ENCODE measurements at places on chromosomes 7 and 10.

- no peak for DNase-seq
Observed at GRCh38 chr10:60234551-60234950, 155.1 kb downstream of the ANK3 start.

GRCh38 chr7:14825912-14826311 lies 76.6 kb downstream of the DGKB start:
- DNase-seq, result no peak

- DNase-seq, result no peak
Observed at GRCh38 chr10:131920151-131920550, 19.3 kb downstream of the PPP2R2D start.

DNA sequence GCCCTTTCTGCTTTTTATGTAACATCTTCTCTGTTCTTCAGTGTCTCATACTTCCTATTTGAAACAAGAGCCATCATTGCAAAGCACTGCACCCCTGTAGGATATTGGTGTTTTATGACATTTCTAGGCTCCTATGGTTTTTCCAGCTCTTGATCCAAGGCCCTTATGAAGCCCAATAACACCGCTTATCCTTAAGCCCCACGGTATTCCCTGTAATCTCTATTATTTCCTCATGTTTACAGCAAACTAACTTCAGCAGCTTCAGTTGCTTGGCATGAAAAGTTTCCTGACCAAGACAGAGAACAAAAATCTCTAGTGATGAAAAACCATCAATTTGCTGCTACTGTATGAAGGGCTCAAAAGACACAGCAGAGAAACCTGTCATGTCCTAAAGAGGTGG lies 34.1 kb upstream of the TES start:
- DNase-seq, result no peak

DNA sequence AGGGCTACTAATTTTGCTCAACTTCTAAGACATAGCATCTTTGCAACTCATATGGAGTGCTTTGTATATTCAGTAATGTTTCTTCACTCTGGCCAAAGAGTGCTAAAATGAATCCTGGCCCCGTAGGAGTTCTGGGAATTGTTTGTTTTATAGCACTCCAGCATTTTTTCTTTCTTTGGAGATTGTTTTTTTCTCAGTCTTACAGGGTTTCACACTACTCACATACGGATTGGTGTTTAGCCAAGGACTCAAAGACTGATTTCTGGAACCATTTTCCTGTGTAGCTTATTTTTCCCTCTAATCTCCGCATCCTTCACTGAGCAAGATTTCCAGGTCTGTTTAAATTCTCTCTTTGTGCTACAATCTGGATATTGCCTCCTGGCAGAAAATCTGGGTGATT lies 6.4 kb downstream of the TAS2R41 start:
- no peak for DNase-seq

DNA sequence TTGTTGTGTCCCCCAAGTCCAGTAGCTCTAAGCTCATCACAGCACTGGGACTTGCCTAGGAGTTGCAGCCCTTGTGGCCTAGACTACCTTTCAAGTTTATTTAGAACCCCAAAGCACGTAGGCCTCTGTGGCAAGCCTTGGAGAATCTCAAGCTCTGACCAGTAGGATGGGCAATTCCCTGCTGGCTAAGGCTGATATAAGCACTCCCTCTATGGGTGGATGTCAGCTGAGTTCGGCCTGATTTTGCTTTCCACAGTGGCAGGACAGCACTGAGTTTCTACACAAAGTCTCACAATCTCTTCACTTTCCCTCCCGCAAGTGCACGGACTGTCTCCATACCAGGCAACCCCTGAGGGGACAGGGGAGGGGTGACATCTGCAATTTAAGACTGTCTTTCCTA lies 886.4 kb upstream of the LRRN3 start:
- no peak for DNase-seq

GRCh38 chr10:86113044-86113443 lies 253.6 kb downstream of the GRID1 start:
- DNase-seq, result no peak

DNA sequence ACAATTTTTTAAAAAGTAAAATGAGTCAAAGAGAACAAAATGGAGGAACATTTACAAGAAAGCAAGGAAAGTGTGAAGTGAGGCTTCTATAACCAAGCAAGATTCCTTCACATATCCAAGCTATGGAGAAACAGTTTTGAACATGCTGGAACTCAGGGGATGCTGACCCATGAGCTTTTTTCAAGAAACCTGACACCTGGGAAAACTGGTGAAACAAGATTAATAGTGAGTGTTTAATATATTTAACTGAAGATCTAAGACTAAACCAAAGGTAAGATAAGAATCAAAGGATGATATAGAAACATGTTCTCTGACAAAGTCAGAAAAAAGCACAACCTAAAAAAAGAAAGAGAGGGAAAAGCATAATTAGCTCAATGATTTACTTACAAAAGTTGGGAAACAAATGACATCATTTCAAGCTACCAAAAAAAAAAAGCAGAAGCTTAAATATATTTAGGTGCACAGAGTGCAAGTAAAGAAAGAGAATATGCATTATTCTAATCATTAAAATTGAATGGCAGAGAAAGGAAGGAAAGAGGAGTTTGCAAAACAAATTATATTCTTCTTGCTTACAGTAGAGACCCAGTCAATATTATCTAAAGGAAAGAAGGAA lies 24.9 kb downstream of the C7orf25 start:
- no peak for DNase-seq

DNA sequence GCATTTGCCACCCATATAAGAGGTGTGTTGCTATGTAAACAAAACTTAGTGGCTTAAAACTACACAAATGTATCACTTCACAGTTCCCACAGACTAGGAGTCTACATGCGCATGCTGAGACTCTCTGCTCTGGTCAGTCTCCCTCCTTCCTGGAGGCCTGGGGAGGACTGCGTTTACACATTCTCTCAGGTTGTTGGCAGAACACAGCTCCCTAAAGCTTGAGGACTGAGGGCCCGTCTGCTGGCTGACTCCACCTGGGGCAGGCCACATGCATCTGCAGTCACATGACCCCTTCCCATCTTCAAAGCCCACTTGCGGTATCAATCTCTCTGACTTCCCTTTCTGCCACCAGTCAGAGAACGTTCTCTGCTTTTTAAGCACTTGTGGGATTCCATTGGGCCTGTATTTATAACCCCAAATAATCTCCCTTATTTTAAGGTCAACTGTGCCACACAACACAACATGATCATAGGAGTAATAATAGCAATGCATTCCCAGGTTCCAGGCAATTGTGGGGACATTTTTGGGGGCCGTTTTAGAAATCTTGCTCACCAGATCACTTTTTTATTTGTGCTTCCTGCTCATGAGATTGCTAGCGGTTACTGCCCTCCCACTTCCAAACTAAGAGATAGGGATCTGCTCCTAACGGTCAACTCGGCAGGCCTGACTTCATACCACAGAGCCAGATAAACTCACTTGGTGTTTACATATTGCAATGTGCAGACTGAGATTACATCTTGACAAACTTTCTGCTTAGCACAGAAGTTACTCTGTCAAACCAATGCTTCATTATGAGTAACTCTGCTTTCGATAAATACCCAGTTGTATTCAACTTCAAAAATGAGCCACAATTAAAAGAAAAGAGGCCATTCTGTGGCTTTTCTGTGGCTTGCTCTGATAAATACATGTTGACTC lies 96.3 kb downstream of the ALOX5 start:
- DNase-seq, result peak; percentile 16

- DNase-seq, result no peak
Observed at GRCh38 chr10:46283580-46284285, 3.1 kb upstream of the ANTXRL start.

- no peak for DNase-seq
Observed at GRCh38 chr10:131909929-131910328, 9.1 kb downstream of the PPP2R2D start.

DNA sequence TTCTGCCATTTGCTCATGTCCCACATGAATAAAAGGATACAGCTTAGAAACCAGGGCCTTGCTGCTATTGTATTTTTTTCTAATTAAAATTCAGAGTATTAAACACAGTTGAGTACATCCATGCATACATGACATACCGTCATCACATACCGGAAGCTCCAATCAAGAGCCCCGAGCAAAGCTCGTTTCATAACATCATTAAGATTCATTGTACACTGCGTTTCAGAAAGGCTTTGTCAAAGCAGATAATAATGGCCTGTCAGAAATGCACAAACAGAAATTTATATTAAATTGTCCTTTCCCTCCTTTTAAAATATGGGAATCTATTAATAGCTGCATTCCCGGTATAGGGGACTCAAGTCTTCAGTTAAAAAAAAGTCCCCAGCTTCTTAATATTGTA lies 103.4 kb downstream of the PRTFDC1 start:
- DNase-seq, result no peak

- no peak for DNase-seq
Observed at GRCh38 chr10:70807556-70807955, 8.2 kb upstream of the SGPL1 start.

DNA sequence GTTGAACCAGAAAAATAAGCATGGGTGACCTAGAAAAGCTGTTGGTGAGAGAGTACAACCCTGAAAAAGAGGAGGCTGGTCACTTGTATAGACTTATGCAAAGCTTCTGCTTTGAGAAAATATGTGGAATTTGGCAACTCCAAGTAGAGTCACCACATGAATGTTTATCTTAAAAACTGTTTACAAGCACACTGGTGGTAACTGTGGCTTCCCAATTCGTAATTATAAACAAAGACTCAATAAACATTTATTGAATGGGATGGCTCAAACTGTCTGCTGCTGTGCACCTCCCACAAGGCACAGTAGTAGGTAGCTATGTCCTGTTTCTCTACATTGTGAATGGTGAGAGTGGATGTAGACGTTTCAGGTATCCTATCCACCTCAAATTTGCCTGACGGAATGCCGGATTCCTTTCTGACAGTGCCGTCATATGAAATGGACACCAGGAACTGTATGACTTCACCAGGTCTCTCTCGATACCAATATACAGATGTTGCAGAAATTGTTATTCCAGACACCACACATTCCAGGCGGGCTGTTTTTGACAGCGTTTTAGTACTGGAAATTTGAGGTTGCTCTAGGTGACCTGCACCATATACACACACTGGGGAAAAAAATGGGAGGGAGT lies 43.4 kb upstream of the TARP start:
- DNase-seq, result no peak

GRCh38 chr10:89347701-89348457 lies 20.1 kb downstream of the IFIT3 start:
- DNase-seq, result no peak

DNA sequence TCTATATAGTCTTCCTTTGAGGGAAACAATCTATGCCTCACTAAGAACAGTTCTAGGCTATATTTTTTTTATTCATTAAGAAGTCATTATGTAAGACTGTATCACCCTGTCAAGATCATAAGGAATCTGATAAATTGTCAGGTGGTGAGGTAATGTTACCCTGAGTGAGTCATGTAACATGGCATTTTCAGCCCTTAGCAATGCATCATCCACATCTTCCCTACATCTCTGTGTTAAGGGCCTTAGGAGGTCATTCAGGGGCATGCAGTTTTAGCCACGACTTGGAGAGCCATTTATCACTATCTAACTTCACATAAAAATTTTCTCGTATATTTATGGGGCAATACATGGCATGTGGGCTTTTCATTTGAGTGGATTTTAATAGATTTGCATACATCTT lies 924.5 kb upstream of the MBL2 start:
- DNase-seq, result no peak

DNA sequence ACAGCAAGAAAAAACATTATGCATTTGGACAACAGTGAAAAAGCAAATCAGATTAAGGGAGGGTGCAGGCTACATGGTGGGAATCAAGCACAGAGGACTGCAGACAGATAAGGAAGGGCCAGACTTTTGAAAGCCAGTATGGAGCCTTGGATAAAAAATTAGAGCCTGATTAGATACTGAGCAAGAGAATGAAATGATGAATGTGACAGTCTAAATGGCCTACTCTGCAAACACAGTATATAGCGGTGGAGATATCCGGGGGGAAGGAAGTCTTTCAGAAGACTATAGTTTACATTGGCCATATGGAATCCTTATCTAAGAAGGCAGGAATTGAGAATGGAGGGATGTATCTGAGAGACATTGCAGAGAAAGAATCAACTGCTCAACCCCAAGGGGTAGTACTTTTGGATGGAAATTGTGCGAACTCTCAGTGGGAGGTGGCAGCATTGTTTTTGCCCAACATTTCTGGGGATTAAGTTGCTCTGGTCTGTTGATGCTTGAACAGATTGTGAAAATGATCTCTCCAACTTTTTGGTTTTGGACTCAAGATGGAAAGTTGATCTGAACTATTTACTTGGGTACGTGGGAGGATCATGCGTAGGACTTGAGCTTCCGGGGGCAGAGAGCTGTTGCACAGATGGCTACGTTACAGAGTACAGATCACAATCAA lies 39.4 kb upstream of the CHCHD3 start:
- no peak for DNase-seq

DNA sequence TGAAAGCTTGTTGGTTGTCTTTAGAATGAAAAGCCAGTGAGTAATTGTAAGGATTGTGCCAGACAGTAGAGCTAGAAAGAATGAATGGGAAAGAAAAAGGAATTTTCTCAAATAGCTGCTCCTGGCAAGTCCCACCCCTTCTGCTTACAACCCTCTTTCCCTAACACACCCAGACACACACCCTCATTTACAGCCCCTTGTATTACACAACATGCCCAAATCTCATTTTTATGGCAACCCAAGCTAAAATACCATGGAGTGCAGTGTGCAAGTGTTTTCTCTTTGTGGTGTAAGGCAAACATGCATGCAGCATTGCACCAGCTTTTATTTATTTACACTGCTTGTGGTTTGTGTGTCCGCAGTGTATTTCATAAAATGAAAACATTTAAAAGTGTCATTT lies 1.5 kb downstream of the PRKAR2B start:
- no peak for DNase-seq

GRCh38 chr10:48439031-48439430 lies 132.6 kb downstream of the MAPK8 start:
- no peak for DNase-seq

Data from stimulated activated CD8-positive, alpha-beta memory T cell treated with anti-CD3 and anti-CD28 coated beads, Interleukin-7, amount 100 ng/mL, for 1 hour (primary cell).